Right lung (tissue), 10 donors: ENCODE measurements at places on chromosomes 12 and 14. TPM values are rescaled to one million over a fixed set of nuclear protein-coding genes. Genes with fewer than 3 reads are reported as not detected.

- peak; percentile 55 for DNase-seq
Observed at GRCh38 chr12:120640861-120641833, 721 bp downstream of the CABP1 start.

- DNase-seq = no peak
Observed at GRCh38 chr14:104882325-104882973, 17.4 kb downstream of the CEP170B start.

DNA sequence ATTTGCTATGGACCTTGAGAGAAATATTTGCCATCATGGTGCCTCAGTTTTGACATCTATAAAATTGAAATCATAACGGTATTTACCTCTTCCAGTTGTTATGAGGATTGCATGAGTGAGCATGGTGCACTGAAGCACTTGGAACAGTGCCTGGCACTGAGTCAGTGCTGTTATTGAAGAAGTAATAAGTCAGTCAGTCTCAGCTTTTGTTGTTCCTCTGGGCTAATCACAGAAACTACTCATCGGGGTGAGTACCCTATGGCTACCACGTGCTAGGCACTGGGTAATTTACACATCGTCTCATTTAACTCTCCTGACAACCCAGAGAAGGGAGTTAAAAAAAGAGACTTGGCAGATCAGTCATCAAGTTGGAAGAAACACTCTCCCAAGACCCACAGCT, 159.5 kb upstream of the NRXN3 start:
- DNase-seq = no peak

Gene RNASE3
- 0.65 TPM for polyA plus RNA-seq

GRCh38 chr12:53090554-53090953, 6.9 kb upstream of the IGFBP6 start:
- DNase-seq = no peak

- DNase-seq = no peak
Observed at GRCh38 chr12:96571101-96571862, 81.9 kb downstream of the CFAP54 start.

DNA sequence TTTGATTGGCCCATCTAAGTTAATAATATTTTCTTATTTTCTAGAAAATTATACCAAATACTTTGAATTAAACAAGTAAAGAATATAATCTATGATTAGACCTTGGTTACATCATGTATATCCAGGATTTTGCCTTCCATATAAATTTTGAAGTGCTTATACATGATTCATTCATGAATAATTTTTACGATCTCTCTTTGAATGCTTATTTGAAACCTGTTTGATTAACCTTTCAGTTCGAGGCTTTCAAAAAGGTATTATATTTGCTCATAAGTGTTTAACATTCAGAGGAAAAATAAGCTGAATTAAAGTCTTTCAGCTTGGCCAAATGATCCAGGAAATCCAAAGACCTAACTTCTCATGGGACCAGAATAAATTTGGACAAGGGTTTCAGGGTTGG, 495.2 kb upstream of the GARIN6 start:
- no peak for DNase-seq

DNA sequence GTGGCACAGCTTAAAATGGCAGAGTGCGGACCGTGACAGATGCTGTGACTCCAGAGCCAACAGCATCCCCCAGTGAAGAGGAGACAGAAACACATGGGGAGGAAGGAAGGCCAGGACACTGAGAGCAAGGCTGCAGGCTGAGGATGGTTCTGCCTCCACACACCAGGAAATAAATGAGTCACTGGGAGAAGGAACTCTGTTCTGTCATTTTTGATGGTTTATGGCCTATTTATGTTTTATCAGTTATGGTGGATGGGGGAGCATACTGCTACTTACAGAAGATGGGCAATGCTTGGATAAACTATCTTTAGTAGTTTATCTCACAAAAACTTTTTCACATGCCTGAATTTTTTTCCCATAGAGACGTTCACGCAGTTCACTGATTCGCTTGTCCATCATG, 33.8 kb downstream of the ZFYVE21 start:
- no peak for DNase-seq

Gene NOVA1
- 15.9 TPM for polyA plus RNA-seq

Gene RNASE1
- polyA plus RNA-seq = 413 TPM

- DNase-seq = peak; percentile 30
Observed at GRCh38 chr12:175250-175649, 38.7 kb downstream of the SLC6A12 start.

DNA sequence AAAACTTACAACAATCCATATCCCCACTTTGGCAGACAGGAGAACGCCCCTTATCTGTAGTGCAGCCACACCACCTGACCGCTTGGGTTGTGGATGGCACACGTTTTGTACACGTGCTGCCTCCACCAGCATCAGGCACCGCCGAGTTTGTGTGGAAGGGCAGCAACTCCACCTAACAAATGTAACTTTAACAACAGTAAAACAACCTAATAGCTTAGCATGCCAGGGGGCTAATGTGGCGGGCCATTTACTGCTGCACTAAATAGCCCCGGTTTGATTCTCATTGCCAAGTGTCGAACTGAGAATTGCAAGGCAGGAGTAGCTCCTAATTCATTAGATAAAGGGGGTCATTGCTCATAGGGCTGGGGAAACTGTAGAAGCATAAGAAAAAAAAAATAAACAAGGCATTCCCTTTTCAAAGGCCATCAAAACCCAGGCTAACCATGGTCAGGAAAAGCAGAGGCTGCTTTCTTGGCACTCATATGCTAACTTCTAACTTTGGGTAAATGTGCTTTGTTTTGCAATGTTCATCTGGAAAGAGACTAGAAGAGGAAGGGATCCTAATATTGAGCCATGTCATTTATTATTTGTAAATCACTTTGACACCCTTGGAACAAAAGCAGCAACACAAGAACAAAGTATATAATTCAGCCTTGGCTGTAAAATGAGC, 279.7 kb upstream of the SOX5 start:
- DNase-seq = peak; percentile 10

- DNase-seq = no peak
Observed at GRCh38 chr14:93369713-93370266, 22.8 kb downstream of the COX8C start.

Gene EXOC3L4
- 3.7 TPM for polyA plus RNA-seq

Gene MYF5
- not detected for polyA plus RNA-seq

GRCh38 chr12:34340534-34341361, 318.5 kb downstream of the ALG10 start:
- DNase-seq = no peak

Gene CDC42BPB
- 59.3 TPM for polyA plus RNA-seq
